NCI-H1092 treated with DMSO at 0.1 percent for 48 hours (cell line): ENCODE measurements at places on chromosomes 13 and 19.

DNA sequence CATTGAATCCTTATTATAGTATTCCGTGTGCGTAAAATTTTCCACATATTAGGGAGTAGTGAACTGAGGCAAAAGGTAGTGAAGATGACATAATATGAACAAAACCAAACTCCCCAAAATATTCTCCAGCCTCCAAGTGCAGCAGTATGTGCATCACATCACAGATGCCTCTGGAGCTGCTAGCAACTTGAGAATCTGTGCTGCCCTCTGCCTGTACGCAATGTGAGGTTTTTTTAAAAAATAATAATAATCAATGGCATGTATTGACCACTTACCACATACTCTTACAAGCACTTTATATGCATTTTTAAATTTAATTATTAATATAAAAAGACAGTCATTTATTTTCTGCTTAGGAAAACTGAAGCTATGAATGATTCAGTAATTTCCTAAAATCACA, 583.0 kb upstream of the SPRY2 start:
- no peak for DNase-seq

DNA sequence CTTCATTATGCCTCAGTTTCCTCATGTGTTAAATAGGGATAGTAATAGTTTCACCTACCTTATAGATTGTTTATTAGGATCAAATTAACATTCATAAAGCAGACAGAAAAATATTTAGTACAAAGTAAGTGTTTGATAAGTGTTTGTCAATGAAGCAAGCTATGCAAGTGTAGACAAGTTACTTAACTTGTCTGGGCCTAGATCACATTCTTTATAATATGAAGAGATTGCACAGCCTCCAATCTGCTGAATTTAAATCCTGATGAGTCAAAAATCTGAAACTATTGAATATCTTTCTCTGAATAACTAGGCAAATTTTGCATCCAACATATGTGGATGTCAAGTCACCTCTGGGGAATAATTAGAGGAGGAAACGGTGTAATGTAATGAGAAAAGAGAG, 170.5 kb downstream of the MZT1 start:
- DNase-seq = no peak

DNA sequence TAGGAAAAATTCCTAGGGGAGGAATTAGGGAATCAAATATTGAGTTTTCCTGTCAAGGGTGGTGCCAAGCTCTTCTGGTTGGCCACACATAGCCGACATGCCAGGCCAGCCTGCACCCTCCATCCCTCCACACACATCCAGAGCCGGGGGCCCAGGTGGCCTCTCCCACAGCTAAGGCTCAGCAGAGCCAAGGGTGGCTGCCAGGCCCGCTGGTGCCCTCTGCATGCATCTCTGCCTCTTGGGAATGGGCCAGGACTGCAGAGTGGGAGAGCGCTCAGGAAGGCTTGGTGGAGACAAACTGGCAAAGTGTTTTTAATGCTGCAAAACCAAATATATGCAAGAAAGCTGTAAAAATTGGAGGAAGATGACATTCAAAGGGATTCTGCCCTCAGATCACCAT, 42.7 kb upstream of the GAS6 start:
- peak; percentile 81 for DNase-seq

DNA sequence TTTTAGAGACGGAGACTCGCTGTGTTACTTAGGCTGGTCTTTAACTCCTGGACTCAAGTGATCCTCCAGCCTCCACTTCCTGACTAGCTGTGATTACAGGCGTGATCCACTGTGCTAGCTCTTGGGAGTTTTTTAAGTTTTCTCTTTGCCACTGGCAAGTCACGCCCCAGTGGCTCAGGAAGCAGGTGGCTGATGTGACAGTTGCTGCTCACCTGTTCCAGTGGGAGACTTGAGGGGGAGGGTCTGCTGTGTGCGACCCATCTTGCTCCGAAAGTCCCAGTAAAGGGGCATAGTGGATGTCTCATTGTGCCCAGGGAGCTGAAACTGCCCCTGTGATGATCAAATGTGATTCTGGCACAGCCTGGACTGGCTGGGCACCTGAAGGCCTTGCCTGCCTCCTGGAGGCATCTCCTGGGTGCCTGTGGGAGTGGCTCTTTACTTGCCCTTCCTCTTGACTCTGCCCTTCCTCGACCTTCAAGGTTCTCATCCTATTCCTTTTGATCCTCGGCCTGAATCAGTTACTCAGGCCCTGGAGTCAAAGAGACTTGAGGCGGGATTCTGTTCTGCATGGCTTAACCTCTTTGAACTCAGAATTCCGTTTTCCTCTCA, 7.8 kb downstream of the SMARCA4 start:
- DNase-seq = no peak
